ENCODE measurements at places on chromosomes 7 and 10.

- DNase-seq = no peak
Observed at GRCh38 chr7:140283472-140283871, 106.7 kb upstream of the KDM7A start.

- DNase-seq = no peak
Observed at GRCh38 chr10:102599565-102600327, 44.5 kb upstream of the TRIM8 start.

DNA sequence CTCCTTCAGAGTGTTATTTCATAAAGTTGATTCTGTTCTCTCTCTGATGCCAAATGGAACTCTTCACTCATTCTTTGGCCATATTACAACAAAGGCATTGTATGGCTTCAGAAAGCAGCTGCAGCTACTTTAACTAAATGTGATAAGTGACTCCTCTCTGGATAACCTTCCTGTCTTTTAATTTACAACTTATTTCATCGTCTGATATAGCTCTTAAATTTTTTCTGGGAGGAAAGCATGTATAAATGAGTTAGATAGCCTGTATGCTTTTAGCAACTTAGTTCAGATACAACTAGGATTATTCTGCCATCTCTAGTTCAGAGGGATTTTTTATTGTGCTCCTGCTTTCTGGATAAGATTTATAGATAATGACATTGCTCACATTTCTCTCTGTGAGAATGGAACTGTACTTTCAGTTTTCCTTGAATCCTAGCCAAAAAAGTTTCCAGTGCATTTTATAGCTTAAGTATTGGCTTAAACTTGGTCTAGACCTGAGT is 57.5 kb downstream of the KLHDC10 start:
- no peak for DNase-seq

DNA sequence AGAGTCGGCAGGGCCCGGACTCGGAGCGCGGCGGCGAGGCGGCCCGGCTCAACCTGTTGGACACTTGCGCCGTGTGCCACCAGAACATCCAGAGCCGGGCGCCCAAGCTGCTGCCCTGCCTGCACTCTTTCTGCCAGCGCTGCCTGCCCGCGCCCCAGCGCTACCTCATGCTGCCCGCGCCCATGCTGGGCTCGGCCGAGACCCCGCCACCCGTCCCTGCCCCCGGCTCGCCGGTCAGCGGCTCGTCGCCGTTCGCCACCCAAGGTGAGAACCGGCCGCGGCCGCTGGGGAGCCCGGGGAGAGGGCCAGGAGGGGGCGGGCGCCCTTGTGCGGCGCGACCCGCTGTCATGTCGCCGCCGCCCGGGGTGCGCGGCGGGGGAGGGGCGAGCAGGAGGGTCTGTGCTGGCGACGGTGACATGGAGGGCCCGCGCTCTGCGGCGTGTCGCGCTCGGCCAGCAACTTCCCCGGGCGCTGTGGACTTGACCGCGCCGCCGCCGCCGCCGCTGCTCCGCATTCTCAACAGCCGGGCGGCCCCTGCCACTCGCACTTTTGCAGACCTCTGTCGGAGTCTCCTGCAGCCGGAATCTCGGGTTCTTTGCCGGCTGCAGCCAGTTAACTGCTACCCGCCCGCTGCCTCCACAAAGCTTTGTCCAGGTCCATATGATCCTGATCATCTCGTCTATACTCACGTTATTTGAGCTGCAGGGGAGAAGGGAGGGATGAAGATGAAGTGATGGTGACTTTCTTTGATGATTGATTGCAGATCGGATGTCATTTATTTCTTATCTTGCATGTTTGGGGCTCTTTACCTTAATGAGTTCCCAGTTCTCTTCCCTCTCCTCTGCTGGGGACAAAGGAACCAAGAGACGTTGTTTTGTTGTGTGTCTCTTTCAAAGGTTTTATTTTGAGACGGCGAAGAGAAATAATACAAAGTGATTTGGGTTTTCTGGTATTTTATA is 869 bp downstream of the TRIM24 start:
- peak; percentile 42 for DNase-seq

DNA sequence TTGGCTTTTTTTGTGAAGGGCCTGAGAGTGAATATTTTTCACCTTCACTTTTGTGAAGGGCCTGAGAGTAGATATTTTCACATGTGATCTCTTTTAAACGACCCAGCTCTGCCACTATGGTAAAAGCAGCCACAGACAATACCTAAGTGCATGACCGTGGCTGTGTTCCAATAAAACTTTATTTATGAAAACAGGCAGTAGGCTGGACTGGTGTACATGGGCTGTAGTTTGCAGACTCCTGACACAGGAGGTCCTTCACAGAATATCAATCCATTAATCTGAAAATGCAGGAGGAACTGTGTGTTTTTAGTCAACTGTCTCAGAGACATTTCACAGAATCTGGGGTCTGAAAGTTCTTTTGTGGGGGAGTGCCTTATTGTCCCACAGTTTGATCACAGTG is 186.9 kb downstream of the PRKCQ start:
- no peak for DNase-seq

- no peak for DNase-seq
Observed at GRCh38 chr7:43954524-43955228, 28.4 kb downstream of the UBE2D4 start.

- DNase-seq = no peak
Observed at GRCh38 chr10:69065406-69066361, 22.2 kb upstream of the SRGN start.

GRCh38 chr10:3330663-3331062 is 158.1 kb upstream of the PITRM1 start:
- no peak for DNase-seq

DNA sequence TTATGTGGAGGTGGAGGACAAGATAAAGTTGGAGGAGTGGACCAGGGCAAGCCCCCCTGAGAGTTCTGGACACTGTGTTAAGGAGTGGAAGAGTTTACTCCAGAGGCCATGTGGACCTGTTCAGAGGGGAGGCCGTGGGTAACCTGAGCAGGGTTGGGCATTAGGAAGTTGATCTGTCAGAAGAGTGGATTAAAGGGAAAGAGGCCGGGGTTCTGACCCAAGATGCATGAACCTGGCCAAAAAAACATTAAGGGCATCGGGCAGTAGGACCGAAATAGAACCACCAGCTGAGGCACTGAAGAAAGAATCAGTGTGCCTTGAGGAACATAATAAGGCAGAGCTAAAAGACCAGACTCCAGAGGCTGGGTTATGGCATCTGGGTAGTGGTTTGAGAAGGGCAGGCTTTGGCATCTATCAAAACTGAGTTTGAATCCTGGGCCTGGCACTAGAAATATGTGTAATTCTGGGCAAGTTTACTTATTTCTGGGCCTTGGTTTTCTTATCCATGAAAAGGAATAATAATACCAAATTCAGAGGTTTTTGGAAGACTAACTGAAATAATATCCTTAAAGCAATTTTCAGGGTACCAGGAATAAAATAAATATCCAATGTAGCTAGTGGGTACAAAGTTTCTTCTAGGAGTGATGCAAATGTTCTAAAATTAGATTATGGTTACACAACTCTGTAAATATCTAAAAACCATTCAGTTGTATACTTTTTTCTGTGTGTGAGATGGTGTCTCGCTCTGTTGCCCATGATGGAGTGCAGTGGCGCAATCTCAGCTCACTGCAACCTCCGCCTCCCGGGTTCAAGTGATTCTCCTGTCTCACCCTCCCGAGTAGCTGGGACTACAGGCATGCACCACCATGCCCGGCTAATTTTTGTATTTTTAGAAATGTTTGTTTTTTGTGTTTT is 10.9 kb upstream of the FRAT1 start:
- no peak for DNase-seq

GRCh38 chr10:97128516-97129154 is 57.1 kb downstream of the SLIT1 start:
- DNase-seq = no peak

GRCh38 chr7:88700725-88701124 is 58.8 kb upstream of the ZNF804B start:
- no peak for DNase-seq

GRCh38 chr10:71293446-71294084 is 25.5 kb upstream of the SLC29A3 start:
- no peak for DNase-seq

DNA sequence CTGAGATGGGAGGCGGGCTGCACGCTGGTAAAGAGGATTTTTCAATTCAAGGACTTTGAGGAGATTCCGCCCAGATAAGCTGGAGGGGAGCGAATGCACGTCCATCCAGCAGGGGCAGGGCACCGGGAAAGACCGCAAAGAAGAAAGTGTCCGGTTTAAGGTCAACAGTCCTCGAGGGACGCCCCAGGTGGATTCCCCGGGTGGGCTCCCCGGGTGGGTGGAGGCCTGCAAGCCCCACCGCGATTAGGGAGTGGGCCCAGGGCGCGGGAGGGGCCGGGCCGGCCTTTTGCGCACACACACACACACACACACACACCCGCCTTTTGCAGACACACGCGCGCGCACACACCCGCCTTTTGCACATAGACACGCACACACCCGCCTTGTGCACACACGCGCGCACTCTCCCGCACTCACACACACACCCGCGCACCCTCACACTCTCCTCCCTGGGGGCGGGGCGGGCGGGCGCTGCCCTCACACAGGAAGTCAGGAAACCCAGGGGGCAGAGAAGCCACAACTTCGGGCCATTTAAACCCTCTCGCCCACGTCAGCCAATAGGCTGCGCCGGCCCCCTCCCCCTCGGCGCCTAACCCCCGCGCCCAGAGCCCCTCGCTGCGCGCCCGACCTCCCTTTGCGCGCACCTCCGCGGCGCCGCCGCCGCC is 615 bp downstream of the ARHGAP12 start:
- peak; percentile 36 for DNase-seq

DNA sequence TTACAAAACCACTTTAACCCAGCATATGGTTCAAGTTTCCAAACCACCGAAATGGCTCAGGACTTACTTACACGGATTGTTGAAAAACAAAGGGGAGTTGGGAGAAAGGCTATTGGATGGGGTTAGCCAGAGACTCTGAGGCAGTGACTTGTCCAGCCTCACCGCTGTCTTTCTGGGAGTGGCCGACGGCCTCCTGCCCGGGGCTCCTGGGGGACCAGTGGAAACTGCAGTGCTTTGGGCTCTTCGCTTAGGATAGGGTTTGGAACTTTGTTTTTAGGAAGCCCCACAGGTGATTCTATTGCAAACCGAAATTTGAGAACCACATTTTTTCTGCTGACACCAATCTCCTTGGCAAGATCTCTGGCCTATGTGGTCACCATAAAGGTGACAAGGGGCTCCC is 38.1 kb upstream of the R3HCC1L start:
- no peak for DNase-seq

DNA sequence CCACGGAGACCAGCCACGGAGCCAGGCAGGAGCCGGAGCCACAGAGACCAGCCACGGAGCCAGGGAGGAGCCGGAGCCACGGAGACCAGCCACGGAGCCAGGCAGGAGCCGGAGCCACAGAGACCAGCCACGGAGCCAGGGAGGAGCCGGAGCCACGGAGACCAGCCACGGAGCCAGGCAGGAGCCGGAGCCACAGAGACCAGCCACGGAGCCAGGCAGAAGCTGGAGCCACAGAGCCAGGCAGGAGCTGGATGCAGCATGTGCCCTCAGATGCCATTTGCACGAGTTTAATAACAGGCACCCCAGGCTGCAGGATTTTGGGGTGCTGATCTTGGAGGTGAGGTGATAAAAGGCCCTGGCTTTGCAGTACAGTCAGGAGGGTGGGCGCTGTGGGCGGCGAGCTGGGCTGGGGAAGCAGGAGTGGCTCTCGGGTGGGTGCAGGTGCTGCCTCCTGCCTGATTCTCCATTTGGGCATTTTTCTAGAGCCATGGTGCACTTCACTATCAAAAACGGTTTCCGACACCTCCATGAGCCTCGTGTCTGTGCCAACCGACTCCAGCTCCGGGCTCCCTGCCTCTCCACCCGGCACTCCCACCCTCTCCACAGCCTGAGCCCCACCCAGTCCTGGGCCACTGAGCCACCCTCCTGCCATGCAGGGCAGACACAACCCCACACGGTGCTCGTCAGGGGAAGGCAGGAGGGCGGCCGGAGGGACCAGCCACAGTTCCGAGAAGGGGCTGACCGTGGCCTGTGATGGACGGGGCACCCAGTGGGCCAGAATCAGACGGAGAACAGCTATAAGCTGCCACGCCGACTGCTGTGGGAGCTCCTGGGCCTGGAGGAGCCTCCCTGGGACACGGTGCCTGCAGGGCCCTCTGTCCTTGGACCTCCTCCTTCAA is 40.8 kb upstream of the NKX6-2 start:
- no peak for DNase-seq

DNA sequence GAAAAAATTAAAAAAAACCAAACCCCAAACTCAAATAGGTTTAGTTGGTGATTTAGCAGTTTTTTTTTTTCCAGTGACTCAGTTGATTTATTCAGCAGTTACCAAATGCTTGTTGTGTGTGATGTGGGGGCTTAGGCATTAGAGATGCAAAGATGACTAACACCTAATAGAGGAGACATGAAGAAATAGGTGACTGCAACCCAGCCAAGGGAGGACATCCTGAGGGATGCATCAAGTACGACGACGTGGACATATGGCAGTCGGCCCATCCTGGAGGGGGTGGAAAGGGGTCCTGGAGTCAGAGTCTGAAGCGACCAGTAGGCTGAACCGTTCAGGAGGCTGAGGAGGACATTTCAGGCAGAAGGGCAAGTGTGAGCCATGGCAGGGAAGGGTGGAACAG is 35.5 kb downstream of the LRMDA start:
- DNase-seq = no peak

DNA sequence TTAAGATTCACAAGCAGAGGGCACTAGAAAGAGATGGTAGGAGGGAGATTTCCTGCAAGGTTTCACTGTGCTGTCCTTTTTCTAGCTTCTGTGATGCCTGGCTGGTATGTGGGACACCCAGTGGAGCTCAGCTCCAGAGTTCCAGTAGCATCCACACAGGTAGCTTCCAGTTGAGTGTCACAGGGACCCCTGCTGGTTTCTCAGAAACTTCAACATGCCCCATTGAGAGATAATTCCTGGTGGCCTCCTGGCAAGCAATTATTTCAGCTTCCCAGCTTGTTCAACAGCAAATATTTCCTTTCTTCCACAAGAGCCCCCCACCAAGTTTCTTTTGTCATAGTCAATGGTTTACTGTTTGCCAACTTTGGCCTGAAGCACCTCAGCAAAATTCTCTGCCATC is 858.7 kb downstream of the REEP3 start:
- no peak for DNase-seq

DNA sequence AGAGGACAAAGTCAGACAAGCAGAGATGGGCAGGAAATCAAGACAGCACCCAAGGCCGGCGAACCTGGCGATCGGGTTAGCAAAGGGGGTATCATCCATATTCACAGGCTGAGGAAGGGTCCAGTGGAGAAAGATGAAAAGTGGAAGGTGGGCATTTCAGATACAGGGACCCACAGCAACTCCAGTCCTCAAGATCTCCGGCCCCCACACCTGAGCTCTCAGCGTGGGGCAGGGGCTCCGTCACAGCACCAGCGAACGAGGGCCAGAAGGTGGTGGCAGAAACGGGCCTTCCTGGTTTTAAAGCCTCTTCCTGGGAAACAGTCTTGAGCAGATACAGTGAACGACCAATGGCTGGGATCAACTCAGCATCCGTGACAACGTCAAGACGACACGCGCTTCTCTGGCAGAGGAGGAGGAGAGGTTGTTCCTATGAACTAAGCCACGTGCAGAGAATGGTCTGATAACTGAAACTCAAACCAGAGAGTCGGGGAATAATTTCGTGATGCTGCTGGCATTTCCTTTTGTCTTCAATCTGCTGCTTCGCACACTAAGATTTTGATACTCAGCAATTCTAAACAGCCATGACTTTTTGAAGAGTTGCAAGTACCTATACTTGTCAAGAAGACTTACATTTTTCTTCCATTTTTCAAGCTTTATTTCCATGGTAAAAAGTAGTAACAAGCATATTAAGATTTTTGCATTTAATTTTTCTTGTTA is 219.8 kb downstream of the ZMYND11 start:
- DNase-seq = no peak

Measured in activated T-cell treated with anti-CD3 and anti-CD28 coated beads for 1 hour (primary cell).